K562 (cell line): ENCODE measurements at places on chromosomes 7 and 10. TPM values are rescaled to one million over a fixed set of nuclear protein-coding genes. Genes with fewer than 3 reads are reported as not detected.

DNA sequence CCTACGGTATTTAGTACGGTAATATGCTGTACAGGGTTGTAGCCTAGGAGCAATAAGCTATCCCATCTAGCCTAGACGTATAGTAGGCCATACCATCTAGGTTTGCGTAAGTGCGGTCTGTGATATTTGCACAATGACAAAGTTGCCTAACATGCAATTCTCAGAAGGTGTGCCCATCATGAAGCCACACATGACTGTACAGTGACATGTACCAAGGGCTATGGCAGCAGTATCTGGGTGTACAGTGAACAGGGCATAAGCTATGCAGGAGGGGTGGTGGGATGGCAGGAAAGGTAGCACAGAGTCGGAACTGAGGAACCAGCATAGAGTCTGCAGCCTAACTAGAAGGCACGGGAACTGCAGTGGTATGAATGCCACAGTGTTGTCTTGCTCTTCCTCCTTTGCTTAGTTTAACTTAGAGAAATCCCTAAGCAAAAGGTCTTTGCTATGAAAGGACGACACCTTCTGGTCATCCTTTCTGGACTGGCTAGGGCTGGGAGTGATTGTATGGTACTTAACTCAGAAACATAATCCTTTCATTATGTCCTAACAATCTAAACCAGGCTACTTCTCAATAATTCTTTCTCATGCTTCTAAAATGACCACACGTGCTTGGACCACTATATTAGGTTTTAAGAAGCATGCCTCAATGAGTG lies 93.5 kb downstream of the DYNC1I1 start:
- DNase-seq = no peak
- no peaks in the 10 kb centered on the region for H3K36me3 ChIP-seq
- no peak overlapping the region for H3K4me3 ChIP-seq
- H3K27ac ChIP-seq = no peak overlapping the region
- no peaks in the 10 kb centered on the region for H3K4me1 ChIP-seq

- no peaks in the 10 kb centered on the region; the same call in 1 of the 2 replicates for H3K4me1 ChIP-seq
- H3K4me3 ChIP-seq = no peak overlapping the region
- no peaks in the 10 kb centered on the region for H3K36me3 ChIP-seq
- no peak for DNase-seq
- no peak overlapping the region for H3K27ac ChIP-seq
These were observed 49.7 kb downstream of the ADD3 start for GRCh38 chr10:110057456-110057855.

- H3K4me1 ChIP-seq = no peaks in the 10 kb centered on the region
- DNase-seq = no peak
- no peaks in the 10 kb centered on the region for H3K36me3 ChIP-seq
- no peak overlapping the region for H3K27ac ChIP-seq
These were observed 150.4 kb downstream of the PRKG1 start for GRCh38 chr10:51224671-51225161.

- peaks cover 21% of the 10 kb centered on the region; the same call in 2 of the 3 replicates for H3K27me3 ChIP-seq
- no peaks in the 10 kb centered on the region for H3K36me3 ChIP-seq
- DNase-seq = no peak
- H3K27ac ChIP-seq = no peak overlapping the region
- no peak overlapping the region for H3K4me3 ChIP-seq
These were observed 159.2 kb upstream of the PLXNA4 start for GRCh38 chr7:132735476-132735875.

DNA sequence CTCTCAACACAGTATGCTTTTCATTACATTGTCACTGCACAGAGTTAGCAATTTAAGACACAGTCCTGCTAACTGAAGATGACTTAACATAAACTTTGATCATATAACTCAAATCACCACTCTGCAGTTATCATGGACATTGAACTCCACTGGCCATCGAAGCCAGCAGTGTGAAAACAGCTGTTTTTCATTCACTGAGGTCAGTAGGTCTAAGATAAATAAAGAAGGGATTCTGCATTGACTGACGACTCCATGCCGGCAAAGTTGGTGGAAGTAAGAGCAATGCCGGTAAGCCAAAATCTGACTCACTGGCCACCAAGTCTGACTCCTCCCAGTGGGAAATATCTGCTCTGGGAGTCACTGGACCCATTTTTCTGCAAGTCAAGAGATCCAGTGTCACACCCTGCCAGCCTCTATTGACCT lies 449.9 kb upstream of the ANKRD30A start:
- no peak overlapping the region for H3K27ac ChIP-seq
- no peaks in the 10 kb centered on the region for H3K4me1 ChIP-seq
- no peak for DNase-seq
- H3K36me3 ChIP-seq = no peaks in the 10 kb centered on the region

- H3K27me3 ChIP-seq = no peaks in the 10 kb centered on the region
- H3K4me1 ChIP-seq = no peaks in the 10 kb centered on the region
- H3K4me3 ChIP-seq = no peak overlapping the region
- no peaks in the 10 kb centered on the region for H3K36me3 ChIP-seq
- no peak overlapping the region for H3K27ac ChIP-seq
These were observed 24.2 kb downstream of the PRPS1L1 start for GRCh38 chr7:18003286-18003994.

- DNase-seq = peak; percentile 39
- H3K4me3 ChIP-seq = peak overlapping the region; percentile 94
- H3K4me1 ChIP-seq = peaks cover 42% of the 10 kb centered on the region
- H3K27ac ChIP-seq = peak overlapping the region; percentile 72; the same call in 2 of the 3 replicates
These were observed 871 bp upstream of the GTF2IRD1 start for GRCh38 chr7:74452748-74453321.

DNA sequence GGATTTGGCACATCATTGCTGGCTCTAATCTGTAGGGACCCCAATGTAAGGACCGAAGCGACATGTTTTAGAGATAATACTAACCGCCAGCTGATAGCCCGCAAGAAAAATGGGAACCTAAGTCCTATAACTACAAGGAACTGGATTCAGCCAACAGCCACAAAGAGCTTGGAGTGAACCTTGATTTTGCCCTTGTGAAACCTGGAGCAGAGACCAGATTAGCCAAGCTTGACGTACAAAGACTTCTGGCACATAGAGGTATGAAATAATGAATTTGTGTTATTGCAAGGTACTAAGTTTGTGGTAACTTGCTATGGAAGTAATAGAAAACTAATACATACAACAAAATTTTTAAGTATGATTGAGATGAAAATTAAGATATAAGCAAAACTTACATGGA lies 246.9 kb downstream of the AGMO start:
- H3K4me1 ChIP-seq = no peaks in the 10 kb centered on the region
- H3K27ac ChIP-seq = no peak overlapping the region
- no peak for DNase-seq
- H3K27me3 ChIP-seq = no peaks in the 10 kb centered on the region
- no peaks in the 10 kb centered on the region for H3K36me3 ChIP-seq

GRCh38 chr10:16673443-16673842 lies 143.8 kb downstream of the RSU1 start:
- H3K36me3 ChIP-seq = no peaks in the 10 kb centered on the region
- H3K4me1 ChIP-seq = no peaks in the 10 kb centered on the region
- H3K27me3 ChIP-seq = no peaks in the 10 kb centered on the region

GRCh38 chr7:101059620-101059942 lies 25.7 kb upstream of the TRIM56 start:
- H3K27me3 ChIP-seq = peaks cover 42% of the 10 kb centered on the region
- no peaks in the 10 kb centered on the region for H3K4me1 ChIP-seq
- H3K27ac ChIP-seq = no peak overlapping the region
- H3K4me3 ChIP-seq = no peak overlapping the region

GRCh38 chr10:44862924-44863323 lies 48.2 kb upstream of the TMEM72 start:
- H3K4me1 ChIP-seq = peaks cover 15% of the 10 kb centered on the region
- no peak overlapping the region for H3K4me3 ChIP-seq
- peaks cover 3% of the 10 kb centered on the region; the same call in 1 of the 3 replicates for H3K27me3 ChIP-seq
- no peak for DNase-seq
- H3K36me3 ChIP-seq = no peaks in the 10 kb centered on the region
- no peak overlapping the region for H3K27ac ChIP-seq

DNA sequence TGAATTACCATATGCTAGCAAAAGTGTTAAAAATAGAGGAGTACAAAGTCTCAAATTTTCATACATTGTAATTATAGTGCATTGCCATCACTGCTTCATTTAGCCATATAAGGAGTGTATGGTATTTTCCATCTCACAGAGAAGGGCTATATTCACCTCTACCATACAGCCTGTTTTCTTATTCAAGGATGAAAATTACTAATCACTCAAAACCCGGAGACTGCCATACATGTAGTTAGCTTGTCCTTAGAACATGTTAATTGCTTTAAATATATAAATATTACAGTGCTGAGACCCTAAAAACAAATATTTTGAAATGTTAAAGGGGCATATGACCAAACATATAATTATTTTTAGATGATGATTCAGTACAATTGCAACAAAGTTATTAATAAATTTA lies 49.4 kb downstream of the CPEB3 start:
- no peaks in the 10 kb centered on the region for H3K27me3 ChIP-seq
- H3K4me1 ChIP-seq = peaks cover 8% of the 10 kb centered on the region
- no peak overlapping the region for H3K27ac ChIP-seq
- no peaks in the 10 kb centered on the region; the same call in 2 of the 3 replicates for H3K36me3 ChIP-seq
- H3K4me3 ChIP-seq = peak overlapping the region; percentile 43; the same call in 1 of the 2 replicates
- DNase-seq = no peak

DNA sequence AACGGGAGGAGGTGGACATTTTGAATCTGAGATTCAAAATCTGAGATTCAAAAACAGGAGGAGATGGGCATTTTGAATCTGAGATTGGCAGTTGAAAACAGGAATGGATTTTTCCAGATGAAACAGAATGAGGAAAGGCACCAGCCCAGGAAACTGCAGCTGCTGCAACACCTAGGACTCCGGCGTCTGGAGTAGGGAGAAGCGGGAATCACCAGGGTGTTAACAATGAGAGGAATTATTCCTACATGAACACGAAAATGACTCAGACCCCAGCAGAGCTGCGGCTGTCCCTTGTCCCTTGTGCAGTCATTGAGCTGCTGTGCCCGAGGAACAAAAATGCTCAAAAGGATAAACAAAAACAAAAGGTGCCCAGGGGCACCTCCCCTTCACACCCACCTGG lies 59.9 kb upstream of the KAT6B start:
- no peak for DNase-seq
- no peaks in the 10 kb centered on the region for H3K4me1 ChIP-seq
- no peaks in the 10 kb centered on the region for H3K36me3 ChIP-seq
- H3K27ac ChIP-seq = no peak overlapping the region

- no peaks in the 10 kb centered on the region for H3K27me3 ChIP-seq
- H3K27ac ChIP-seq = no peak overlapping the region
- H3K4me1 ChIP-seq = no peaks in the 10 kb centered on the region
- no peak overlapping the region for H3K4me3 ChIP-seq
- H3K36me3 ChIP-seq = no peaks in the 10 kb centered on the region
These were observed 240.0 kb upstream of the IMMP2L start for GRCh38 chr7:111802194-111802772.

- peak overlapping the region; percentile 52 for H3K27ac ChIP-seq
- H3K4me1 ChIP-seq = peaks cover 29% of the 10 kb centered on the region
- peak overlapping the region; percentile 74 for H3K4me3 ChIP-seq
These were observed 1.6 kb downstream of the PANK1 start for GRCh38 chr10:89643431-89643811.

DNA sequence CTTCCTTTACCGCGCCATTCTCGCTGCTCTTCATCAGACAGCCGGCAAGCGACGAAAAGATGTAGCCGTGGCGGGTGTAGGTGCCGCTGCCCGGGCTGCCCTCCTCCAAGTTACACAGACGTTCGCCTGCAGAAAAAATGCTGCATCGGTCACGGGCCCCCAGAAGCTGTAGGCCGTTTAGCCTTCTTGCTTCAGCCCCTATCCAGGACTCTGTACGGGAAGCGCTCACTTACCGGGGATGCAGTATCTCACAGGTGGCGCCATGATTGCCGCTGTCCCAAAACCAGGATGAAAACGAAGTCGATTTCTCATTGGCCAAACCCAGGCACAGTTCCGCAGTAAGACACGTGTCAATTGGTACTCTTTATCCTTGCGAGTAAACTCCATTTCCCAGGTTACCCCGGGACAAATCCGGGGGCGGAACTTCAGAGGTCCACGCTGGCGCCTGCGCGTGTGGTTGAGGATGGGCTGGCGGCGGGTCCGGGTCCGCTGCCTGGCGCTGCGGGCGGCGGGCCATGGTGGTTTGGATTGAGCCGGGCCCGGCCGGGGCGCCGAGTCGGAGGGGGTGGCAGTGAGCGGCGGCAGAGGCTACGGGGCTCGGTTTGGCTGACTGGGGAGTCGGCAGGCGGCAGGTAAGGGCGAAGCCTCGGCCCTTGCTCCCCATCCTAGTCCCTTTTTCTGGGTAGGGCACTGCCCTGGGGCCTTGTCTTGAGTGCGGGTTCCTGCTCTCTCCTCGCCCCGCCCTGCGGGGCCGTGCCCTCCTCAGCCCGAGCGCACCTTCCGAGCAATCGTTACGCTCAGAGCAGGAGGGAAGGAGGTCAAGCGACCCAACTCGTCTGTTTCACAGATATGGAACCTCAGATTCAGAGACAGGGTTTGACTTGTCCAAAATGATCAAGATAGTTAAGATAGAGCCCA lies at the start of the genes EXOSC1 and ZDHHC16:
Gene EXOSC1 (minus strand): TSS at position 285 of the 918 bp plus-strand sequence. CDS start 21 bp downstream, at position 264.
Gene ZDHHC16 (plus strand): TSS at position 454 of the 918 bp plus-strand sequence. CDS start 5,501 bp downstream, outside the sequence.
- H3K36me3 ChIP-seq = peaks cover 24% of the 10 kb centered on the region; the same call in 2 of the 3 replicates
- peaks cover 10% of the 10 kb centered on the region for H3K4me1 ChIP-seq
- peak; percentile 98 for DNase-seq
- H3K27me3 ChIP-seq = no peaks in the 10 kb centered on the region
- peak within 1 kb of the TSS; percentile 94 for H3K4me3 ChIP-seq
- peak within 1 kb of the TSS; percentile 56 for H3K27ac ChIP-seq

DNA sequence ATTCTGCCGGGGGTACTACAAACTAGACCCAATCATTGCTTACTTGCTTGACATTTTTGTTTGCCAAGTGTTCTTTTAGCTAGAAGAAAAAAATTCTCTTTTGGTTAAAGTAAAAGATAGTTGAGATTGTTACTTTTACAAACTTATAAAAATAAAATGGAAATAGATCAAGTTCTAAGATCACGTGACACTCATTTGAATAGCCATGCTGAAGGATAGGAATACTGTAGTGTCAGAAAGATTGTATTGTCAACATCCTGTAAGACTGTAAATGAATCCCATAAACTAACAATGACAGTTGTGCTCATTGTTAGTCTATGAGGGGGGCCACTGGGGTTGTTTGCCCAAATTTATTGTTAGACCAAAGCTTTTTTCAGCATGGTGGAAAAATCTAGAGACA lies 10.5 kb downstream of the NRG3 start:
- no peak overlapping the region for H3K27ac ChIP-seq
- H3K4me1 ChIP-seq = no peaks in the 10 kb centered on the region
- H3K36me3 ChIP-seq = no peaks in the 10 kb centered on the region
- H3K4me3 ChIP-seq = no peak overlapping the region
- no peak for DNase-seq
- H3K27me3 ChIP-seq = no peaks in the 10 kb centered on the region

GRCh38 chr7:19145434-19146115 lies 354 bp upstream of the FERD3L start:
- no peaks in the 10 kb centered on the region for H3K27me3 ChIP-seq
- no peak for DNase-seq
- no peaks in the 10 kb centered on the region for H3K4me1 ChIP-seq

- H3K36me3 ChIP-seq = no peaks in the 10 kb centered on the region
- H3K27me3 ChIP-seq = no peaks in the 10 kb centered on the region
- no peak for DNase-seq
- H3K27ac ChIP-seq = no peak overlapping the region
- H3K4me1 ChIP-seq = no peaks in the 10 kb centered on the region
These were observed 245.3 kb downstream of the SUGCT start for GRCh38 chr7:40380111-40380510.

SAP25 gene
- total RNA-seq = 3.2 and 5.3 TPM in 2 replicates

GPR37 gene
- total RNA-seq = 0.07 TPM in 1 of 2 replicates, not detected in the other

NEURL1 gene
- total RNA-seq = 0.11 and 0.20 TPM in 2 replicates

PDZD8 gene
- 46.8 and 49.4 TPM in 2 replicates for total RNA-seq

DLX6 gene
- total RNA-seq = not detected in 2 replicates

ANXA8L1 gene
- total RNA-seq = not detected in 2 replicates

HMX3 gene
- total RNA-seq = 43.2 and 43.5 TPM in 2 replicates

AS3MT gene
- total RNA-seq = 0.25 and 0.29 TPM in 2 replicates
